ENCODE measurements at places on chromosomes 11 and 22.
A peak's percentile ranks its signal among the peaks of the same experiment; 100 is the strongest.

- DNase-seq = no peak
Observed at GRCh38 chr22:45709060-45709739, 37.6 kb downstream of the ATXN10 start.

GRCh38 chr22:39652990-39653786, 82.6 kb downstream of the CACNA1I start:
- no peak for DNase-seq

DNA sequence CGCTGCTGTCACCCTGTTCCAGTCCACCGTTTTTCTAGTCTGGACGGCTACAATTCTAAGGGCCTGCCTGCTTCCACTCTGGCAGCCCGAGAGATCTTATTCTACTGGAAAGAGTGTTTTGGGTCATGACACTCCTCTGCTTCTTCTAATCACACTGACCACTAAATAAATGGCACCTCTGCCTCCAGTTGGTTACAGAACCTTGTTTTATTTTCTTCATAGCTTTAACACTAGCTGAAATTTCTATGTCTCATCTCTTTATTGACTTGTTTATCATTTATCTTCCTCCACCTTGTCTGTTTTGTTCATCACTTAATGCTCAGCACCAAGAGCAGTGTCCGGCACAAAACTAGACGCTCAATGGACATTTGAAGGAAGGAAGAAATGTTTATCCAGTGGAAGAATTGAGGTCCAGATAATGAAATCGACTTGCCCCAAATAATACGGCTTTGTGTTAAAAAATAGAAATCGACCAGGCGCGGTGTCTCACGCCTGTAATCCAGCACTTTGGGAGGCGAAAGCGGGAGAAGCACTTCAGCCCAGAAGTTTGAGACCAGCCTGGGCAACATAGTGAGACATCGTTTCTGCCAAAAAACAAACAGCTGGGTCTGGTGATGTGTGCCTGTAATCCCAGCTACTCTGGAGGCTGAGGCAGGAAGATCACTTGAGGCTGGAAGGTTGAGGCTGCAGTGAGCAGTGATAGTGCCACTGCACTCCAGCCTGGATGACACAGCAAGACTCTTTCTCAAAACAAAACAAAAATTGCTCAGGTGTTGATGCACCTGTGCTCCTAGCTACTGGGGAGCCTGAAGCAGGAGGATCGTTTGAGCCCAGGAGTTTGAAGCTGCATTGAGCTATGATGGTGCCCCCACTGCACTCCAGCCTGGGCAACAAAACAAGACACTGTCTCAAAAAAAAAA, 693 bp upstream of the PRR14L start:
- no peak for DNase-seq

DNA sequence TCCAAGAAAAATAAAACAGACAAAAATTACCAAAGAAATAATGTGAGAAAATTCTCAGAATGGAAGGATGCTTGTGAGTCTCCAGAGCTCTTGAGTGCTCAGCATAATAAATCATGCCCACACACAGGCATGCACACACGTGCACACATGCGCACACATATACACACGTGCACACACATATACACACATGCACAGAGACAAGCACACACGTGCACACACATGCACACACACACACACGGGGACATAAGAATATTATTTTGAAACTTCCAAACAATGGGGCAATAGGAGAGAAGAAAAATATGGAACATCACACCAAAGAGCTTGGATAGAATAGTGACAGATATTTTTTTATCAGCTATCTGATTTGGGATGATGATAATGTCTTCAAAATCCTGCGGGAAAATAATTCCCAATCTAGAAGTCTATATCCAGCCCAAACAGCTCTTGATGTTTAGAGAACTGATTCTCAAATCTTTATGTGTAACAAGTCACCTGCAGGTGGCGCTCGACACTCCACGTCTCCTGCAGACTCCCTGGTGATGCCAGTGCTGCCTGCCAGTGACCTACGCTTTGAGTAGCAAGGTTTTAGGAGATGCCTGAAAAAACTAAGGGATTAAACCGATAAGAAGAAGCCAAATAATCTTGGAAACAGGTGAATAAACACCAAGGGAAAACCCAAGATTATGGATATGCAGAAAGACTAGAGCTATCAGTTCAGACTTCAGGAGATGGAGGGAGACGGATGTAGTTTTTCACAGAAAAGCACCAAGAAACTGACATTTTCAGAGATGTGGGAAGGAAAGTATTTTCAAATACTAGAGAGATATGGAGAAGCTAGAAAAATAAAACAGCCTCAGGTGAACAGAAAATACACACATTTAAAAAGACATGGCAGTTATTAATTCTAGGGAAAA, 743.6 kb downstream of the ETS1 start:
- peak; percentile 20 for DNase-seq

DNA sequence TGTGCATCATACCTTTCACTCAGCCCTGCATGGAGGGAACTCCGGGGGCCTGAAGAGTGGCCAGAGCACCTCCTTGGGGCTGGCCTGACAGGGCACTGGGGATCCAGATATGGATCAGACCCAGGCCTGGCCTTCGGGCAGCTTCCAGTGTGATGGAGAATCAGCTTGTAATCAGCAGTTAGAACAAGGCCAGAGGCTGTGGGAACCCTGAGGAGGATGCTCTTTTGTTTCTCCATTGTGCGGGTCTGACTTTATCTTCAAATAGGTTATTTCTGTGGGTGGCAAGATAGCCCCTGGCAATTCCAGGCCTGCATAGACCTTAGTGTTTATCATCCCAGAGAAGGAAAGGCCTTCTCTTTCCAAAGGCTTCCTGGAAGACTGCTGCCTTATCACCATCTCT, 12.3 kb downstream of the DGAT2 start:
- DNase-seq = no peak

- no peak for DNase-seq
Observed at GRCh38 chr22:37133304-37134018, 16.3 kb downstream of the IL2RB start.

- no peak for DNase-seq
Observed at GRCh38 chr11:1778141-1778911, 14.6 kb upstream of the CTSD start.

DNA sequence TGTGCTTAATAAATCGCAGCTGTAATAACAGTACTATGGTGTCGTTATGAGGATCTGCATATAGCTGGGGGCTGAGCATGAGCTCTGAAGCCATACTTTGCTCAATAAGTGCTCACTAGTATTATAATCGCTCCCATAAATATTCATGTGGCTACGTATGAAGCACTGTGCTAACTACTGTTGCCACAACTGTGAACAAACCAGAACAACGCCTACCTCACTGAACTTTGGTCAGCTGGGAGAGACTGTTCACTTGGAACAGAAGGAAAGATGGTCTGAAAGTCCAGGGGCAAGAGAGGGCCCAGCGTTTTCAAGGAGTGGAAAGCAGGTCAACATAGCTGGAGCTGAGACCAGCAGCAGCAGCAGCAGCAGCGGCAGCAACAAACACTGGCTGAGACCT, 141.6 kb downstream of the EFCAB6 start:
- no peak for DNase-seq

DNA sequence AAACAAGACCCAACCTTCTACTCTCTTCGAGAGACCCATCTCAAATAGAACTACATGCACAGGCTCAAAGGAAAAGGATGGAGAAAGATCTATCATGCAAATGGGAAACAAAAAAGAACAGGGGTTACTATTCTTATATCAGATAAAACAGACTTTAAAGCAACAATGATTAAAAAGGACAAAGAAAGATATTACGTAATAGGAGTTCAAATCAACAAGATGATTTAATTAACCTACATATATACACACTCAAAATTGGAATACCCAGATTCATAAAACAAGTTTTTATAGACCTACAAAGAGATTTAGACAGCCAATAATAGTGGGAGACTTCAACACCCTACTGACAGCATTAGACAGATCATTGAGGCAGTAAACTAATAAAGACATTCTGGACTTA, 536.6 kb upstream of the RAG2 start:
- DNase-seq = no peak

DNA sequence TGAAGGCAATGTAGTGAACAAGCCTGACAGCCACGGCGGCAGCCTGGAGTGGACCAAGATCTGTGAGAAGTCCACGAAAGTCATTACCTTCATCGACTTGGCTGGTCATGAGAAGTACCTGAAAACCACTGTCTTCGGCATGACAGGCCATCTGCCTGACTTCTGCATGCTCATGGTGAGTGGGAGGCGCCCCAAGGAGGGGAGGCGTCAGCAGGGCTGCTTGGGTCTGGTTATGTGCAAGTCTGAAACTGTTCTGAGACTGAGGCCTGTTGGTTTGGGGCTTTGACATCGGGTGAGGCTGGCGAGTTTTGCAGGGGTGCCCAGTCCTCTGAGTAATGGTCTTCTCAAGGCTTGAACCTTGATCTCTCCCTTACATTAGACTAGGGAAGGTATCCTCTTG, 11.1 kb downstream of the GTPBP1 start:
- no peak for DNase-seq

DNA sequence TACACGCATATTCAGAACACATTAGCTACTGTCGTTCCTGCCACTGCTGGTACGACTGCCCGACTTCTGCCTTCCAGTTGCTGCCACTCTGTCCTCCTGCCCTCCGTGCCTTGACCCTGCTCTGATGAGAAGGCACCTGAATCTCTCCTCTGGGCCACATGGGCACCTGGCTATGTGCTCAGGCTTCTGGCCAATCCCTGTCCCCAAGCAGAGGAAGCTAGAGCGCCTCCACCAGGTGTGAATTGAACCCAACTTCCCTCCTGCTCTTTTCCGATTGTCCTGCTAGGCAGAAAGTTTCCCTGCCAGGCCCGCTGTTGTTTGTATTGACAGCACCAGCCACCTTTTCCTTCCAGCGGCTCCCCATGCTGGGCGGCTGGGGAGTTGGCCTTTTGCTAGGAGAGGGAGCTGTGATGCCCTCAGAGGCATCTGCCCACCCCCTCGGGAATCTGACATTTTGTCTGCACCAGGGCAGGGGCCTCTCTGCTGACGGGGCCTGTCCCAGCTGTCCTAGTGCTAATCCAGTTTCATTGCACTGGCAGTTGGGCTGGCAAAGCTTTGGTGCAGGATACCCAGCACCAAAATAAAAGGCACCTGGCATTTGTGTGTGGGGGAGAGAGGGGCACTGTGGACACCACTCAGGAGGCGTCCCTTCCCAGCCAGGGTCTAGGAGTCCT, 118.0 kb downstream of the GRIK4 start:
- no peak for DNase-seq

GRCh38 chr11:102561636-102562035, 31.1 kb upstream of the MMP7 start:
- DNase-seq = no peak

GRCh38 chr11:122754028-122754427, 84.3 kb upstream of the CRTAM start:
- DNase-seq = no peak

DNA sequence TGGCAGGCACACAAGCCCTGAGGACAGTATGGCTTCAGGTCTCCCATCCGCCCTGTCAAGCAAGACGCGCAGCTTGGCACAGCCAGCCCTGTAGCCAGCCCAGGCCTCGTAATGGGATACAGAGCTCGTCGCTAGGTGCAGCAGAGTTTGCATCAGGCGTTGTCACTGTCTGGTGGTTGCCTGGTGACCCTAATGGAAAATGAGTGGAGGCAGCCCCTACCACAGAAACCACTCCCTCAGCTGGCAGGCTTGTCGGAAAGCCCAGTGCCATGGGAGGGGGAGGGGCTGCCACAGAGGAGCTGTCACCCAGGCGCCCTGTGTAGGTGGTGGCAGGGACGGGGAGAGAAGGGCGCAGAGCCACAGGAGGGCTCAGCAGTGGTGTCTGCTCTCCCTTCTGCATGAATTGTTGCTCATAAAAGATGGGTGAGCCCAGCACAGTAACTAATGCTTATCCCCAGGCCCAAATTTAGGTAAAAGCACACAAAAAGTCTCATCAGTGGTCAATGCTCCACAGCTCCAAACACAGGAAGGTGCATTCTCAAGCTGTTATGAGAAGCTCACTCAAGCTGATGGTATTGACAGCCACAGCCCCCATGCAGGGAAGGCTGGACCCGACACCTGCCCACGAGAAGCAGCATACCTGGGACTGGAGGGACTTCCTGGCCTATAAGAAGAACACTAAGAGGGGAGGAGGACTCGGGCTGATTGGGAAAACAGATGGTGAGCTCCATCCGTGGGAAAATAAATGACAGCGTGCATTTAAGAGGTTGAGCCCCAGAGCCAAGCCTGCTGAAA, 164.6 kb downstream of the ETS1 start:
- DNase-seq = no peak

DNA sequence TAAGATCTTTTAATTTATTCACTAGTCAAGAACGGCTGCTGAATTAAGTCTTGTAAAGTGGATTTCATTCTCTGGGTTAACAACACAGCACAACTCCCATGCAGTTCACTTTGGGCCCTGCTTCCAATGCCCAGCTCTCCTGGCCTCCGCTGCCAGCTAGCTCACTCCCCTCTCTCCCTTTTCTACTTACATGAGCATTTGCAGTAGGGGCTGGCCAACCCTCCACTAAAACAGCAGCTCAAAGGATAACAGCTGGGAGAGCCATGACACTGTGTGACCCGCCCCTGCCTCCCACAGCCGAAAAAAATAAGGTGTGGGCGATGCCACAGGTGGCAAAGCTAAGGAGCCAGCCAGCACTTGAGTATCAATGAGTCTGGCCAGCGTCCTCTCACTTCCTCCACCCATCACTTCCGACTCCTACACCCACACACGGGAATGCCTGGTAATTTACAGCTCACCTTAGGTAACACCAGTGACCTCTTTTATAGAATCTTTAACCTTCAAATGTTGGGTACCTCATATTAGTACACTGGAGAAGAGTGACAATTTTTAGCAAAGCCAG, 56.8 kb downstream of the DGCR2 start:
- DNase-seq = no peak

DNA sequence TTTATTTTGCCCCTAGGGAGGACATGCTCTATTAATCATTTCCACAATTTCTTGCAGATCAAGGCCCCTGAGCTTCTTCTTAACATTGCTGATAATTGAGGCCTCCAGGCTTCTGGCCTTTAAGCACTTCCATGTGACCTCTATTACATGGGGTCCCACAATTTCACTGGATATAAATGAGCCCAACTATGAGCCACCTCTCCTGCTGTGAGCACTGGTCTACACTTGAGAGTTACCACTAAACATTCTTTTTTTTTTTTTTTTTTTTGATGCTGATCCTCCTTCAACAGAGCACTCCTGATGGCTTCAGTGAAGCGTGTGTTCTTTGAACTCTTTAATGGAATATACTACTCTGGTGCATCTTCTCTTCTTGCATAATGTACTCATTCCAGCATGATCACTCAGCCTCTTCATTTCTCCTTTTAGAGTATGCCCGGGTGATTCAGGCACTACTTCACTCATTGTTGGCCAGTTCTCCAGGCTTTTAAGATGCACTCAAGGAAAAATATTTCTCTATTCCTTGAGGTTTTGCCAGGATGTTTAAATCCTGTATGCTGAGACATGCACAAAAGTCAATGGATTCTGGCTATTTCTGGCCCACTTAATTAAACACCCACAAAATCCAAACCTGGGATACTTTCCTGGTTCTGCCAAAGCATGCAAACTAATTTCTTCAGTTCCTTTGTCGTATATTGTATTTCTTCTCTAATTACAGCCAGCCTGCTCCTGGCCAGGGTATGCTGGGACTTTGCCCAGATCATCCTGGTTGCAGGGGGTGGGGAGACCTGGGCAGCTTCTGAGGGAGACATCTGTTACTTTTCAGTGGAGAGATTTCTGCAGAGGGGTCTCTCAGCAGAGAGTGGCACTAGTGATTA, 257.8 kb upstream of the LUZP2 start:
- DNase-seq = no peak

Measured in GM19239 (cell line).